NCI-H1694 (cell line): ENCODE measurements at places on chromosomes 3 and 15.

- peak; percentile 29 for DNase-seq
These were observed 100.3 kb upstream of the TPRG1 start for GRCh38 chr3:189071446-189071845.

DNA sequence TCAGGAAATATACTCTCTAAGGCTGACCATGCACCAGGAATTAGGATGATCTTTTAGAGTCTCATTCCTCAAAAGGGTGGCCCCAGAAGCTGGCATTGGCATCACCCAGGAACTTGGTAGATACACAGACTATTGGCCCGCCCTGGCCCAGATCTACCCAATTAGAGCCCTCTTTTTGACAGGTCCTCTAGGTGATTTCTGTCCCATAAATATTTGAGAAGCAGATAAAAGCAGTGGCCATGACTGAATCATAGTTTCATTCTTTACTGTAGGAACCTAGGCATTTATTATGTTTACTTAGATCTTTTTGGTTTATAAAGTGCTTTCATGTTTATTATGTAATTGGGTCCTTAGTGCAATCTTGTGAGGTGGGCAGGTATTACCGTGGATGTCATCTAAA is 7.6 kb downstream of the TLNRD1 start:
- no peak for DNase-seq

DNA sequence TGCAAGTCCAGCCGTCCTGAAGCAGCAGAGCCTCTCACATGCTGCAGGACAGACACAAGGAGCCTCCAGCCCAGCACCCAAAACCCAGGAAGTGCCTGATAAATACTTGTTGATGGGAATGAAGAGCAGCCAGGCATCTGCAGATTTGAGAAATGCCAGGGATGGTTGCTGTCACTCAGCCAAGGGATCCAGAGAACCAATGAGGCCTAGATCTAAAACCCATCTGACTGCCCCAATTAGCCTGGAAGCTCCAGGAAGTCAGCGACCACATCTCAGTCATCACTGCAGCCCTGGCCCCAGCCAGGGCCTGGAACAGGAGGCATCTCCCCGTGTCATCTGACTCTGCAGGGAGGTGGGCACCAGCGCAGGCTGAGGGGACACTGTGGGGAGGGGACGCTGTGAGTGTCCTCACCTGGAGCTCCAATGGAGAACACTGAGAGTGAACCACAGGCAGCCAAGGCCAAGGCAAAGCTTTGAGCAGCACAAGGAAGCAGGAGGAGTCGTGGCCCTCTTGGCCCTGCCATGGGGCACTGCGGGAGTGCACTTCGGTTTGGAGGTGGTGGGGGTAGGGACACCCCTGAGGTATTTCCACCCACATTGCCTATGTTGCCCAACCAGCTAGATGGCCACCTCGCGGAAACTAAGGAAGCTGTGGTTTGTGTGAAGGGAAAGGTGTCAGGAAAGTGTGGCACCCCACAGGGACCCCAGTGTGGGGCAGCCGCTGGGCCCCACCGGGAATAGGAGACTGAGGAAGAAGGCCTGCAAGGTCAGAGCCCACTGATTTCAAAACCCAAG is 229.5 kb downstream of the VPS13C start:
- no peak for DNase-seq

GRCh38 chr15:73983211-73983727 is 8.8 kb downstream of the STOML1 start:
- DNase-seq = no peak

DNA sequence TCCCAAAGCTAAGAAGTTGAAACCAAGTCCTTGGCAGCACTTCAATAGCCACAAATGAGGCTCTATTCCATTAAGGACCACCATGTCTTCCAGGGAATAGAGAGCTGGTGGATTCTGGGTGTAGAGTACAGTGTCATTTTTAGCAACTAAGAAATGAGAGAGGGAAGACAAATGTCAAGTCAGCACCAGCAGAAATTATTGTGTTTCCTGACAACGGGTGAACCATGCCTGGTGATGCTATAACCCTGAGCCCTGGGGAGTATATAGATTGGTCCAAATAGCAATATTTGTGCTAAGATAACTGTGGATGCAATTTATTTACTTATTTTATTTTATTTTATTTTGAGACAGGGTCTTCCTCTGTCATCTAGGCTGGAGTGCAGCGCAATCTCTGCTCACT is 305.6 kb upstream of the WNT5A start:
- DNase-seq = no peak

GRCh38 chr15:83282776-83283137 is 1.7 kb downstream of the BNC1 start:
- no peak for DNase-seq

- no peak for DNase-seq
These were observed 7.9 kb downstream of the FAM162A start for GRCh38 chr3:122391681-122392446.

- DNase-seq = no peak
These were observed 26.3 kb downstream of the LINGO1 start for GRCh38 chr15:77606142-77607034.

- no peak for DNase-seq
These were observed 32.6 kb downstream of the GOLIM4 start for GRCh38 chr3:168063122-168063521.

- DNase-seq = no peak
These were observed 175.9 kb downstream of the USP13 start for GRCh38 chr3:179828738-179829137.

GRCh38 chr15:70378126-70379031 is 280.7 kb upstream of the TLE3 start:
- DNase-seq = no peak

DNA sequence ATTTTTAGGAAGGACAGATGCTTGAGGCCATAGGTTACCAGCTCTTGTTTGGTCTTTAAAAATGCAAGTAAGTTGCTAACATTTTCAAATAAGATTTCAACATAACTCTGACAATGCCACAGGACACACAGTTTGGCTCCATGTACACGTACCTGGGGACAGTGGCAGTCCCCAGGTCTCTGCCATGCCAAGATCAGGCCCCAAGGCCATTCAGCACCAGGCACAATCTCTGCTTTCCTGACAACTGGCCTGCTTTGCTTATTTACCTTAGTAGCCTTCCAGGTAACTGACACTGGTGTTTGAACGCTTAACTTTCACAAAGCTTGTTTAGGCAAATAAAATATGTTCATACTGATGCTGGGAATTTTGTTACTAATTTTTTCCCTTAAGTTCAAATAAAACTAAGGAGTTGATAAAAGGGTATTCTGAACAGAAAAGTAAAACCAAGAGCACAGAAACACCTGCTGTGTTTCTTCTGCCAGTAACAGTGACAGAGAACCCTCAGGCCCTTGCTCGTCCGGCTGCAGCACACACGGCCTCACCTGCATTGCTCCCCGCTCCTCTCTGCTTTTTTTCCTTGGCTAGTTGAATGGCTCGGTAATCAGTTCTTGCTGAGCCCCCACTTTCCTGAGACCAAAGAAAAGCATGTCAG is 16.5 kb downstream of the ZXDC start:
- DNase-seq = no peak

DNA sequence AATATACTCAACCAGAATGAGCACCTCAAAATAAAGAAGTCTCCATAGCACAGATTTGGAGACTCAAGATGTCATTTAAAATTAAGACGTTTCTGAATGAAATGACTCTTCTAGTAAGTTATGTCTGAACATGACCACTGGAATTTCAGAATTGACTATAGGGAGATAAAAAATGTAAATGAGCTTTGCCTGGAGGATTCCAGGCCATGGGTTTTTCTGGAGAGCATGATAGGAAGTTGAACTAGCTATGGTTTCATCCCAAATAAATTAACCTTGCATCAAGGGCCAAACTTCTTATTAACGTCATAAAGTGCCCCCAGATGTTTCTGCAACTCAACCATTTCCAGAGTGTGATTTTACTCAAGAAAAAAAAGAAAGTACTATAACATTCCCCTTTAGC is 222.6 kb upstream of the NR2F2 start:
- DNase-seq = no peak

- DNase-seq = no peak
These were observed 21.6 kb downstream of the SNX33 start for GRCh38 chr15:75669191-75669878.
